CD4-positive, alpha-beta T cell treated with Interleukin-6 for 4 hours (primary cell): ENCODE measurements at places on chromosomes 13 and 19.

DNA sequence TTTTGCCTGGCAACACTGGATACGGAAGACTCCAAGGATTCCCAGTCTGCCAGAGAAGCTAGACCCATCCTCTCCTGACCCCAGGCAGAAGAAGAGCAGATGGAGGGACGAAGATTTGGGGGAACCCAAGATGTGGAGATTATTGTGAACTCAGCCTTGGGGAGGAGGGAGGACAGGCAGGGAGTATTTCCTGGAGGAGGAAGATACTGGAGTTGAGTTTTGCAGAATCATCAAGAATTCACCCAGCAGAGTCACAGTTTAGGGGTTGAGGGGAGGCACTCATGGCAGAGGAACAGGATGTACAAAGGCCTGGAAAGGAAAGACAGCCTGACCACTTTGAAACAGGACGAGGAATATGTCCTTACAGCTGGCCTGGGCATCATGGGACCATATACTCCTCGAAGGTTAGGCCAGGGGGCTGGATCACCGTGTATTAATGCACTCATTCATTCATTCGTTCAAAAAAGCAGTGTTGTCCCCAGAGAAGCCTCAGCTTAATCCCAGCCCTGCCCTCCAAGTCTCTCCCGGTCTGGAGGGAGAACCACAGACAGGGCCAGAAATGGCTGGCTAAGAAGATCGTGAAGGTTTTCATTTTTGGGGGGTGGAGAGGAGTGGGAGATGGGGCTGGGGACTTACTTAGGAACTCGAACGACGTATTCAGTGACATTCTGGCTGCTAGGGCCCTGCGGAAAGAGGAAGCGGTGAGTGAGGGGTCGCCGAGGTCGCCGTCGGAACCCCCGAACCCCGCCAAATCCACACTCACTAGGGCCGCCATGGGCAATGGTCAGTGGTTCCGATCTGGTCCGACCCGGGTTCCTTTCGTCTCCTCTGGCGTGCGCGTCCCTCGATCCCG, 517 bp downstream of the GTF2F1 start:
- DNase-seq: no peak

GRCh38 chr13:99875391-99875790, 96.2 kb downstream of the ZIC5 start:
- no peak for DNase-seq

DNA sequence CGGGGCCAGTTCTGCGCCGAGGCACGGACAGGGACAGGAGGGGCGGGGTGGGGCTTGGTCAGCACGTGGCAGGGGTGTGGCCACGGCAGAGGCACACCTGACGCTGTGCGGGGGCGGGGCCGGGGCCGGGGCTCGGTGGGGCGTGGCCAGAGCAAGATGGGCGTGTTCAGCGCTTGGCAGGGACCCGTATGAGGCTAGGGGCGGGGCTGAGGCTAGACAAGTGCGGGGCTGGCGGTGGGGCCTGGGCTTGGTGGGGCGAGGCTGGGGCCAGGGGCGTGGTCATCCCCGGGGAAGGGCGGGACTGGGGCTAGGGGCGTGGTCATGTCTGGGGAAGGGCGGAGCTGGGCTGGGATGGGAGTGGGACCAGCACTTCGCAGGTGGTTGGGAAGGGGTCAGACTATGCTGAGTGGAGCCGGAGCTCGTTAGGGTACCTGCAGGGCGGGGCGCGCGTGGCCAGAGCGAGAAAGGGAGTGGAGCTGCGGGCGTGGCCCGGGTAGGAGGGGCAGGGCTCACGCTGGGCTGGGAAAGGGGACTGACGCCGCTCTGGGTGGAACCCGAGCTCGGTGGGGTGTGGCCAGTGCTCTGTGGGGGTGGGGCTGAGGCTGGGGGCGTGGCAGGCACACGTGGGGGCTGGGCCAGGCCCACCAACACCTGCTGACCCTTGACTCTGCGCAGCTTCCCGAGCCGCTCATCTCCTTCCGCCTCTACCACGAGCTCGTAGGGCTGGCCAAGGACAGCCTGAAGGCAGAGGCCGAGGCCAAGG, 12.8 kb downstream of the POLR2E start:
- DNase-seq: peak; percentile 84

GRCh38 chr13:113357529-113357928, 6.4 kb downstream of the GRTP1 start:
- no peak for DNase-seq

DNA sequence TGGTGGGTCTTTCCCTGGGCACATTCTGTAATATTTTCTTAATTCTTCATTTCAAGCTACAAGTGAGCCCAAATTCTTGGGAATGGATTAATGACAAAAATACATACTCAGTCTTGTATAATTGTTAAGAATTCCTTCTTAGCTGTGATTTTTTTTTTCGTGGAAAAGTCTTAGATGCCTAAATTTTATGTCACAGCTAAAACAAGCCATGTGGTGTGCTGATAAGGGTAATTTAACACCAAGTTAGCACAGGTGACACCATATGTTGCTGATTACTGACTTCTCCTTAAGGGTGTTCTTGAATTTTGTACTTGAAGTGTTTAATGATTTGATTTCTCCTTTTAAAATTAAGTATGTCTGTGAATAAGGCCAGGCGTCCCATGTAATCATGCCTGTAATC, 29.3 kb downstream of the WDFY2 start:
- no peak for DNase-seq

DNA sequence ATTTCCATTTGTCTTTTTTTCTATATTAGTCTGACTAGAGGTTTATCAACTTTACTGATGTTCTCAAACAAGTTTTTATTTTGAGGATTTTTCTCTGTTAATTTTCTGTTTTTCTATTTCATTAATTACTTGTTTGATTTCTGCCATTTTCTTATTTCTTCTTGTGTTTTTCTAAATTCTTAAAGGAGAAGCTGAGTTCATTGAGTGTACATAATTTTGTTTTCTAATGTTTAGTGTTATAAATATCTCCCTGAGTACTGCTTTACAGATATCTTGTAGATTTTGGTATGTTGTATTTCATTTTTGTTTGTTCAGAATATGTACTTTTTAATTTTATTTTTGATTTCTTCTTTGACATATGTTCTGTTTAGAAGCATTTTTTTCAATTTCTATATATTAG, 1404.3 kb upstream of the MIR17HG start:
- no peak for DNase-seq

DNA sequence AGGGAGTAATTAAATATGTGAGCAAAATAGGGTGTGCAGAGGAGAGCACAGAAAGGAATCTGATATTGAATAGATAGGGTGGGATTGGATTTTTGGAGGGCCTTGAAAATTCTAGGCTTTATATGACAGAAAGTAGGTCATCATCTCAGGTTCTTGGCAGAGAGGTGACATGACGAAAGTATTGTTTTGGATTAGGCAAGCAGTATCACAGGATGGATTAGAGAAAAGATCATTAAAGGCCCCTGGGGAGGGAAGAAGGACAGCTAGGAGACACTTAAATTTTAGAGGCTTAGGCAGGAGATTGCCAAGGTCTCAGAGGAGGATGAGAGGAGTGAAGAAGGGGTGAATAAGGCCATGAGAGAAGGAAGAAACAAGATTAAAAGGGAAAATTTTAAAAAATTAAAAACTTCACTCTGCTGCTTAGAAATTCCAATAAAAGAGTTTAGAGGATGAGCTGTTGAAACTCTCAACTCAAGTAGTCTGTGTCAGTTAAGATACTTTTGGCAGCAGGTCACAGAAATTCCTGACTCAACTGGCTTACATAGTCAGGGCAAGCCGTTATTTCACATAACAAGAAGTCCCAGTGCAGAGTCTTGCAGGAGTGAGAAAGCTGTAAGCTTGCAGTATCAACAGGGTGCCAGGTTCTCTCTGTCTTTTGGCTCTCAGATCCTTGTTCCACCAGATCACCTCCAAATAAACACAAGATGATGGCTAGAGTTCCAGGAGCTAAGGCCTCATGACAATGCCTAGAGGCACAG, 8.8 kb downstream of the GPC6 start:
- no peak for DNase-seq

GRCh38 chr13:30119476-30119875, 187.9 kb downstream of the KATNAL1 start:
- peak; percentile 53 for DNase-seq

GRCh38 chr13:45500492-45501174, 35.9 kb downstream of the COG3 start:
- DNase-seq: no peak

DNA sequence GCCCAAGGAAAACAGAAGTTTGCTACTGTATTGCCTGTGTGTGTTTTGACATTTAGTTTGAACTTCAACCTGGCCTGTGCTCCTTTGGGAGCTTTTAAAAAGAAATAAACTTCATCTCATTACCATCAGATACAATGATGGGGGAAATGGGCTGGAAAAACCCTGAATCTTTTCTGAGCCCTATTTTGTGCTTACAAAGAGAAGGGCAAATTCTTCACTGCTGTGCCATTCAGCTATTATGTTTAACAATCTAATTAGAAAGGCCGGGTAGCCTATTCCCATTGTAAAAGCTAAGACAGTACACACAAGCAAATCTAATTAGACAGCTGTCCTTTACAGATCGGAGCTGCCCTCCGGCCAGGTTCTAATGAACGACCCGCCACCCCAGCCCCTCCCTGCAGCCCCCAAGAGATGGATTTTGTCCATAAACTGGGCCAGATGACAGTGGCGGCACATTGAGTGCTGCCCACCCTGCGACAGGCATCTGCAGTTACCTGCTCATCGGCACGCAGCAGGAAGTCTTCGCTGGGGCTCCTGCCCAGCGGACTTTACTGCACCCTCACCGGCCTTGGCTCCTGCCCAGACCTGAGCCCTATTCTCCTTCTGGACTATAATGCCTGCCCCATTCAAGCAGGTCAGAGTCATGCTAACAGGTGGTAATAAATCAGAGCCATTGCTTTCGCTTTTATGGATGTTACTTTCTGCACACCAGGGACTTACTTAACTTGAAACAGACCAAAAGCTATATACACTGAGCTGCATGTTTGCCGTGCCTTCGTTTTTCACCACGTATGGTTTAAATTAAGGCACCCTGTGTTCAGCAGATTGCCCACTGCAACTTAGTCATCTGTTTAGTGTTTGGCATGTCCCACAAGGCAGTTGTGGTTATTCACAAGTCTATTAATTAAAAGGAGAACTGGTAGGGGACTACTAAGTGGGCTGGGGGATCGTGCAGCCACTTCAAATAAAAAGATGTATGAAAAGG, 549.6 kb downstream of the FGF9 start:
- no peak for DNase-seq

GRCh38 chr19:15701757-15702533, 25.9 kb upstream of the OR10H2 start:
- DNase-seq: no peak

DNA sequence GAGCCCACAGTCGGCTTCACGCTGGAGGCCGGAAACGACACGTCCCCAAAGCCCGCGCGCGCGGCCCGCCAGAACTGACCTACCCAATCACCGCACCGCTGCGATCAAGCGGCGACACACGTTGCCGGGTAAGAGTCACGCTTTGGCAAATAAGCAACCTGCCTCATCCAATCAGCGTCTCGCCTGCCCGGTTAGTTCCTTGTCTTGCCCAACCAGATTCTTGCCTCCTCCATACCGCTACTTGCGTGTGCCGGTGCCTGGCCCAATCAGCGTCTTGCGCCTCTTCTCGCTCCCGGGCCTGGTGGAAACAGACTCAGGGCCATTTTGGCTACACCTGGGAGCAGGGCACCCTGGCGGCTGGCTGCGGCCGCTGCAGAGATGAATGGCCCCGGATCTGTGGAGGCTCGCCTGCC, 11.6 kb upstream of the ZNF544 start:
- DNase-seq: no peak

DNA sequence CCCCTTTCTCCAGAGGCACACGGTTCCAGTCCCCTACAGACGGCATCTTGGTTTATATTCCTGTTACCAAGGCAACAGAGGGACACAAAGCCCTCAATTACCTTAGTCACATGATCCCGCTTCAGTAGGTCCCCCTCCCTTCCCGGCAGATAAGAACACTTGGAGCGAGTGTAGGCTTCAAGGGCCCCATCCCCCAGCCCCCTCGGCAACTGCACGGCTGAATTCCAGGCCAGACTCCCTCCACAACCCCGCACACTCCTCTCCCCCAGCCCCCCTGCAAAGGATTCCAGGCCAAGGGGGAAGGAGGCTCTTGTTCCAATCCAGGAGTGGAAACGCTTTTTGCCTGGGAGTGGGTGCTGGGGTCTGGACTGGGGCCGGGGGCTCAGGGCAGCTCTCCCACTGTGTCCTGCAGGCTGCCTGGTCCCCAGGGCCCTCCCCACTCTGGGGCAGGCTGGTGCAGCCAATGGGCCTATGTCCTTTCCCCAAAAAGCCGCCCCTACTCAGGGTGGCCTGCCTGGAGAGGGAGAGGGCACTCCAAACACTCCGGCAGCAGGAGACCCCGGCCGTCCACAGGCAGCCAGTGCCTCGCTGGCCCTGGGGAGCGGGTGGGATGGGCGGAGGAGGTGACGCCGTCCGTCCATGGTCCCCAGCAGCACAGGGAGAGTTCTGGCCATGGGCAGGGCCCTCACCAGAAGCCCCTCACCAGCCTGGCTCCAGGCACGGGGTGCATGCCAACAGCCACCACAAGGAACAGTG, 62.6 kb downstream of the MLLT1 start:
- DNase-seq: no peak

DNA sequence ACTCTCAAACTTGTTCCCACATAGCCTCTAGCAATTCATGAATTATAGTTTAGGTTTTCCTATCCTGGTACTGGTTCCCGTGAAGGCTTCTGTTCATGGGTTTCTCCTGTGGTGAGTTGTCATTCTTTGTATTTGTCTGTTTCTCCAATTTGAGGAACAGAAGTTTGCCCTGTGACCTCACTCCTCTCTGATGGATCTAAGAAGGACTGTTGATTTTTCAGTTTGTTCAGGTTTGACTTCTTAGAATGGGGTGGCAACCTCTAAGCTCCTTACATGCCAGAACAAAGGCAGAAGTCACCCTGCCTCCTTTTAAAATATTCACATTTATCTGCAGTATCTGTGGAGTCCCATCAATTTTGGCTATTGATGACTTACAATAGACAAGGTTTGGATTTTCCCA, 354.0 kb downstream of the SPRY2 start:
- no peak for DNase-seq

- no peak for DNase-seq
Measured at GRCh38 chr19:47005164-47005641, 14.4 kb upstream of the NPAS1 start.

DNA sequence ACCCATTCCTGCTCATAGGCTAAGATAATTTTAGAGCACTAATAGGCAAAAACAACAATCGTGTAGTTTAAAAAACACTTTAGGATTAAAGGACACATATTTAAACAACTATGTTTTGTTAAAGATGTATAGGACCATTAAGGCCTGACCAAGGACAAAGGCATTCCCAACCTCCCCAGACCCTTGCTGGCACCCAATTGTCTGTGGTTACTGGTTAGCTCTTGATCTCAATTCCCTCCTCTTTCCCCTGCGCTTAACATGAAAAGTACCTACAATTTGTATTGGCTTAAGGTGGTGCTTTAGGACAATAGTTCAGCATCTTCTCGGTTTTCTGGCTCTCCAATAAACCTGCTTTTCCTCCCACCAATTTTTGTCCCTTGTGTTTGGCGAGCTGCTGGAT, 51.0 kb downstream of the TEX26 start:
- no peak for DNase-seq

GRCh38 chr13:85277748-85278147, 521.5 kb downstream of the SLITRK6 start:
- no peak for DNase-seq

- peak; percentile 75 for DNase-seq
Measured at GRCh38 chr13:99357131-99357596, 50.0 kb upstream of the GPR183 start.
